ENCODE measurements at places on chromosomes 11 and 22. TPM values are rescaled to one million over a fixed set of nuclear protein-coding genes. Genes with fewer than 3 reads are reported as not detected.
A peak's percentile ranks its signal among the peaks of the same experiment; 100 is the strongest.

Gene FOSL1
- 6.3 TPM for total RNA-seq

GRCh38 chr11:46461461-46461927 lies 69.9 kb upstream of the CHRM4 start:
- no peak for ATAC-seq

- ATAC-seq = peak; percentile 68
Observed at GRCh38 chr11:12777208-12777874, 103.1 kb downstream of the TEAD1 start.

GRCh38 chr22:45804986-45805325 lies 133.3 kb downstream of the ATXN10 start:
- ATAC-seq = peak; percentile 92

DNA sequence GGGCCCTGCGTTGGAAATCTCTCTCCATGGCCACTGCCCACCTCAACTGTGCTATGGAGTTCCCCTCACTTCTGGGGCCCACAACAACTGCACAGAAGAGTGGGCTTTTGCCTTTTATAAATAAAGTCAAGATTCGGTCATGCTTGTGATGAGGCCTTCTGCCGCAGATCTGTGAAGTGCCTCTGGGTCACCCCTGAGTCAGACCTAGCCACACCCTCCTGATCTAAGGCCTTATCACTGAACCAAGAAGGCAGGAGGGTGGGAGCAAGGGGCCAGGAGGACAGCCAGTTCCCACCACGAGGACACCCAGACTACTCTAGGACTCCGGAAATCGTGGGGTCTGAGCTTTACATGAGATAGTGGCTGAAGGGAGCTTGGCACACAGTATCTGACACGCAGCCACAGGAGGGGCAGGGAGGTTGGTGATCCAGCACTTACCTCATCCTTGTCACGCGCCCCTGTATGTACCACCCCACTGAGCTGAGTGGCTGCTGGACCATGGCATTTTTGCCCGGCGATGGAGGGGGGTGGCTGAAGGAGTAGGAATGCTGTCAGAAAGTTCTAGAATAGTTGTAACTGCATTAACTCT lies 115.7 kb downstream of the ABTB2 start:
- ATAC-seq = peak; percentile 51

GRCh38 chr22:19472233-19472632 lies 6.8 kb downstream of the UFD1 start:
- no peak for ATAC-seq

DNA sequence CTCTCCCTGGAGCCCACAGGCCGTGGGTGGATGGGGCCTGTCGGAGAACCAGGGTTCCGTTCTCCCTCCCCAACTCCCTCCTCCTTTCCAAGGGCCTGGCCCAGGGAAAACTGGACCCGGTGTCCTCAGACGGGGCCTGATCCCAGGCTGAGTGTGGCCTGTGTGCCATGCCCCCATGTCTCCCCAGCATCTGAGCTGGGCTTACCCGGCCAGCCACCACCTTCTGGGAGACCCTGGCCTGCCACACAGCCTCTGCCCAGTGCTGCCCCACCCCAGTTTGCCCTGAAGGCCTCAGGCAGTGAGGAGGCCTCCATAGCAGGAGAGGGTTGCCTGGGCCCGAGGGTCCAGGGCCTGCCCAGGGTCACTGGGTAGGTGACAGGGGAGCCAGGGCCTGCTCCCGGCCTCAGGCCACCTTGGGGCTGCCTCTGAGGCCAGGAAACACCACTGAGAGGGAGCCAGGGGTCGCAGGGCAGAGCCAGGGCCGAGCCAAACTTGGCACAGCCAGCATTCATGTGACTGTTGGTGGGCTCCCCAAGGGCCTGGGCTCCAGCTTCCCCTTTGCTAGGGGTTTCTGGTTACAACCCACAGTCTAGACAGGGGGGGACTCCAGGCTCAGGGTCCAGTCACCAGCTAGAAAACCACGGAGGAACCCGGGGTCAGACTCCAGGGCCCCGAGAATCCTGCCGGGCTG lies 590 bp upstream of the IFITM10 start:
- ATAC-seq = peak; percentile 4

- no peak for ATAC-seq
Observed at GRCh38 chr11:105520706-105521345, 89.0 kb upstream of the GRIA4 start.

- peak; percentile 85 for ATAC-seq
Observed at GRCh38 chr11:108647701-108648527, 17.0 kb upstream of the DDX10 start.

DNA sequence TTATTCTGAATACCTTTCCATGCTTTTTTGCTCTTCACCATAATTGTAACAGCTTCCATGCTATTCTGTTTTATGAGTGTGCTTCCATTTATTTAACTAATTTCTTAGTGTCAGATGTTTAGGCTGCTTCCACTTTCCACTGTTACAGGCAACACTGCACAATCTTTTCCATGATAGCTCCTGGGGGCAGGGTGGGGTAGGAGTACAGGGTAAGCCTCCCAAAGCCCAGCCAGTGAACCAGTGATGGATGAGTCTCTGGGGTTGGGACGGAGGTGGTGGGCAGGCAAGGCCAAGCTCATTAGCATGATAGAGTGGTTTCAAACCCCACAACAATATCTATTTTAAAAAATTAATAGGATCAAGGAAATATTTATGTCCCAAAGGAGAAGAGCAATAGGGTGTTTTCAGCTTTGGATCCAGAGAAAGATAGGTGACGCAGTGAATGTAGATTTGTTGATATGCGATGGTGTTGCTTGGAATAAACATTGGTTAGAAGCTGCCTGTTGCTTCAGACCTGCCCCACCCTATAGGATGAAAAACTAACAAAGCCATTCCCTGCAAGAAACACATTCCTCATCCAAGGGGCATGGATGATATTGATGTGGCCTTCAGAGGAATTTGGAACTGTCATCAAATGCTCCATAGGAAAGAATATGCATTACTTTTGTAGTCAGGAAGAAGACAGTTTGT lies 17.1 kb upstream of the ELF5 start:
- ATAC-seq = no peak

GRCh38 chr11:61152816-61153592 lies 8.2 kb downstream of the VPS37C start:
- ATAC-seq = no peak
